CD4-positive, alpha-beta memory T cell (primary cell): ENCODE measurements at places on chromosomes 6 and 20. TPM values are rescaled to one million over a fixed set of nuclear protein-coding genes. Genes with fewer than 3 reads are reported as not detected.

- H3K36me3 ChIP-seq, result no peaks in the 10 kb centered on the region
- H3K27ac ChIP-seq, result no peak overlapping the region
- no peaks in the 10 kb centered on the region for H3K27me3 ChIP-seq
- no peak overlapping the region for H3K4me3 ChIP-seq
- DNase-seq, result no peak
Measured at GRCh38 chr20:13449868-13450434, 188.8 kb downstream of the TASP1 start.

- no peak overlapping the region for H3K4me3 ChIP-seq
- H3K27me3 ChIP-seq, result no peaks in the 10 kb centered on the region
- no peak for DNase-seq
- no peaks in the 10 kb centered on the region for H3K4me1 ChIP-seq
Measured at GRCh38 chr6:169269180-169270076, 15.8 kb upstream of the THBS2 start.

DNA sequence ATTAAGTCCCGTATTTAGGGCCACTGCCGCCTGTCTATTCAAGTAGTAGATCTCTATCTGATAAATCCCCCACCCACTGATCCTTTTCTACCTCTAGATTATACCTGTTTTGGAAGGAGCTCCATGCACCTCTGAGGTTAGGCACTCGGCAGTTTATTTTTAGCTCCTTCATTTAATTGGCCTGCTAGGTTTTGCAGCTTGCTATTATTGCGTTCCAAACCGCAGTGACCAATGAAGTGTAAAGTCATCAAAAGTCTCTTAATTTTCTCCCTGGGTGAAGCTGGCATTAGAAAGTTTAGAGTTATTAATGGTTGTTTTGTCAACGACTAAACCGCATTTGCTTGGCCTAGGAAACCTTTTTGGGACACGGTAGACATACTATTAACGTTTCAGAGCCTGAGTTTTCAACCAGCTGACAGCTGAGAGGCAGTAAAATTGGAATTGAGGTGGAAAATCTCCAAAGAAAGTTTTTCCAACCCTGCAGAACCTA is 60.0 kb downstream of the RFPL4B start:
- DNase-seq, result no peak
- H3K4me1 ChIP-seq, result no peaks in the 10 kb centered on the region
- H3K4me3 ChIP-seq, result no peak overlapping the region
- H3K36me3 ChIP-seq, result no peaks in the 10 kb centered on the region
- no peaks in the 10 kb centered on the region for H3K27me3 ChIP-seq

DNA sequence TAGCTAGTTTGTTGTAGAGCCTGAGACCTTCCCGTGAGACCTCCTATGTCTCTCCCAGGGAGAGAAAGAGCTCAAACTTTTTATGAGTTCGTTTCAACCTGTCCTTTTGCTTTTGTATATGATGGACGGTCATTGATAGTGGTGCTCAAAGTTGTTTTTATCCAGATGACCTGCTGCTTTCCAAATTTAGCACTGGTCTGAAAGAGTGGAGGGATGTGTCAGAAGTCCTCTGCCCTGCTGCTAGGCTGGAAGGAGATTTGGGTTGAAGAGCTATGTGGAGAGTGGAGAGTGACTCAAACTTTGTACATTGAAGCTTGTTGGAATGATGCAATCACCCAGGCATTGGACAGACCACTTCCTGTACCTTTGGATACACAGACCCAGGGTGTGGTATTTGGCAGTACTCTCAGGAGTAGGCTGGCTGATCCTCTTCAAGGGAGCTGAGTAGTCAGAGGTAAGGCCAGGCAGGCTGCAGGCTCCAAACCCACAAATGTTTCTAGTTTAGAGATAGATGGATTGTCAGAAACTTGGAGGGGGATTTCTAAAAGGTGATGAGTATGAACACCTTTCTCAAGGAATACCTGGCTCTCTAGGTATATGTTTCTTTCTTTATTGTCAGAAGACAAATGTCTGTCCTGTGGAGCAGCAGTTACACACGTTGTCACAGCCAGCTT is 49.4 kb upstream of the RREB1 start:
- H3K27ac ChIP-seq, result no peak overlapping the region
- H3K4me3 ChIP-seq, result no peak overlapping the region
- H3K27me3 ChIP-seq, result no peaks in the 10 kb centered on the region

DNA sequence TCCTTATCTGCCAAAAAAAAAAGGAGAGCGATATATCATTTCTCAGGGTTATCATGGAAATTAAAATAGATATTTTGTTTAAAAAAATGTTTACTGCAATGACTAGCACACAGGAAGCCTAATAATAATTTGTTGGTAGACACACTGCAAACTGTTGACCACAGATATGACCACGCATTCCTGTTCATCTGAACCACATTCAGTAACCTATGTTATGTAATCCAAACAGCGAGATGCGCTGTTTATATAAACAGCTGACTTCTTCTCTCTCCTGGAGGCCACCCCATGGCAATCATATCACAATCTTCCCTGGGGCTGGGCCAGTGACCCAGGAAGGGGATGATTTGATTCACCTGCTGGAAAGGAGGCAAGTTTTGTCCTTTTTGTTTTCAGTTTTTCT is 129.3 kb upstream of the UST start:
- no peaks in the 10 kb centered on the region for H3K4me1 ChIP-seq
- H3K36me3 ChIP-seq, result no peaks in the 10 kb centered on the region
- no peak overlapping the region for H3K27ac ChIP-seq
- no peak for DNase-seq

DNA sequence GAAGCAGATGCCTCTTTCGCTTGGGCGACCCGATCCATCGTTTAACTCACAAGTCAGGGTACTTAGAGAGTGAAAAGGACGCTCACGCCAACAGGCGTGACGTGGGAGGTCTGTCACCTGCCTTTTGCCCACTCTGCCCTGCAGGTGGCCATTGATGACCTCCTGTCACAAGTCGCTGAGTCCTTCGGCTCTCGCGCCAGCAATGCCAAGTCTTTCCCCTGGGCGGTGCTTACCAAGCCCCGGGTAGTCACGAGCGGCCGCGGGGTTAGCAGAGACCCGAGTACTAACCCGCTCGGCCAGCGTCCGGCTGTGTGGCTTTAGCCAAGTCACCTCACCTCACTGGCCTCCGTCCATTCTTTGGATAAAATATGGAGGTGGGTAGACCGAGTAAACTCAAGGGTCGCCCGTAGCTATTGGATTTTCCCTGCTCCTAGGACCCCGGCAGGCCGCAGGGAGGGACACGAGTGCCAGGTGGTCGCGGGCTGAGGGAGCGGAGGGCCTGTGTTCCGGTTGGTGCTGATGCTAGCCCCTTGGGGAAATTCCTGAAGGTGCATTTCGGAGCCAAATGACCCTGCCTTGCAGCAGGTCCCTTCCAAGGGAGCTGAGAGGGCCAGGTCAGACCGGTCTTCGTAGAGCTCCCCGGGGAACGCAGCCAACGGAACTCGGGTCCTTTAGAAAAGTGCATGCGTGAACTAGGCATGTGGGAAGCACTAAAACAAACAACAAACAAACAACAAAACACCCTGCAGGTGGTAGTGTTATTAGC is 668 bp downstream of the PKIB start:
- peaks cover 14% of the 10 kb centered on the region for H3K27me3 ChIP-seq
- H3K36me3 ChIP-seq, result no peaks in the 10 kb centered on the region
- DNase-seq, result peak; percentile 0

DNA sequence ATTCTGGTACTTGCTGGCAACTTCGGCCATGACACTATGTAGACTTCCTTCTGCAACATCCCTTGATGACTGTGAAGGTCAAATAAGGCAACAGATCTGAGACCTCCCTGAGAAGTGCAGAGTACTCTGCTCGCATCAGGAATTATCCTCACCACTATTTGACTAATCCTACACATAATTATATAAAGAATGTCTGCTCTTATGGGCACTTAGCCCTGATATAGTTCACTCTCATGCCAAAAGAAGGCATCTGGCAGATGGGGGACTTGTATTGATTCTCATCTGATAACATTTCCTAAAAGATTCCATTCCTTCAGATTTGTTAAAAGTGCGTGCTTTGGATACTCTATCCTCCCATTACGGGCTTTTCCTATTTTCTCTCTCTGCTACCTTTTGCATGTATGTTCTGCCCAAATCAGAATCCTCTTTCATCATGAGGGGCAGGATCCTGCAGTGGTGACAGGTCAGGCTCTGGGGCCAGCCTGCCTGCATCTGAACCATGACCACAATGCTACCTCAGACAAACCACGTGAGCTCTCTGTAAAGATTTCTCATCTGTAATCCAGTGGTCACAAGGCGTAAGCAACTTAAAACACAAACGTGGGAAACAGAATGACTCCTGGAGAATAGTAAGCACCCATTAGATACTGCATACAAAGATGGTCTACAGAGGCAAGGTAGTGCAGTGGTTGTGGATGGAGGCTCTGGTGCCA is 134.0 kb downstream of the GJA10 start:
- H3K4me1 ChIP-seq, result peaks cover 20% of the 10 kb centered on the region
- no peaks in the 10 kb centered on the region for H3K36me3 ChIP-seq
- no peak overlapping the region for H3K4me3 ChIP-seq
- no peaks in the 10 kb centered on the region for H3K27me3 ChIP-seq
- no peak for DNase-seq

- DNase-seq, result no peak
- no peak overlapping the region for H3K27ac ChIP-seq
- H3K4me3 ChIP-seq, result no peak overlapping the region
- no peaks in the 10 kb centered on the region for H3K27me3 ChIP-seq
- no peaks in the 10 kb centered on the region for H3K36me3 ChIP-seq
Measured at GRCh38 chr6:89584539-89584938, 54.0 kb downstream of the LYRM2 start.

DNA sequence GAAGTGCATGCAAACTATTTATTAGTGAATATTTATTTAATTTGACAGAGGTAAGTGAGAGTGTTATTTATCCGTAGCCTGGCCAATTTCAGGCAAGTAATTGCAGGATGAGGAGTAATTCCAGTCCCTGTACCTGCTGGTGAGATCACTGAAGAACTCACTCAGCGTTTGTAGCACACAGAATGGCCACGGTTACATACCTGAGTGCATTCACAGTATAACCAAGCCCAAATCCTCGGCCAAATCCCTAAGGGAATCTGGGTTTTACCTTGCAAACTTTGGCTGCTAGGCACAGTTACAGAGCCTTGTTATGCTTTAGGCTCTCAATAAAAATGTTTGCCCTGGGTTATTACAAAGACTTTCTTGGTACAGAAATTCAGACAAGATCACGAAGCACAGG is 93.3 kb downstream of the KCNQ5 start:
- no peaks in the 10 kb centered on the region for H3K36me3 ChIP-seq
- H3K27ac ChIP-seq, result no peak overlapping the region
- no peak for DNase-seq
- no peaks in the 10 kb centered on the region for H3K27me3 ChIP-seq
- H3K4me1 ChIP-seq, result no peaks in the 10 kb centered on the region
- H3K4me3 ChIP-seq, result no peak overlapping the region

- no peak overlapping the region for H3K4me3 ChIP-seq
- H3K27ac ChIP-seq, result no peak overlapping the region
- peaks cover 2% of the 10 kb centered on the region for H3K4me1 ChIP-seq
- DNase-seq, result no peak
Measured at GRCh38 chr6:89244241-89244985, 27.3 kb upstream of the GABRR1 start.

DNA sequence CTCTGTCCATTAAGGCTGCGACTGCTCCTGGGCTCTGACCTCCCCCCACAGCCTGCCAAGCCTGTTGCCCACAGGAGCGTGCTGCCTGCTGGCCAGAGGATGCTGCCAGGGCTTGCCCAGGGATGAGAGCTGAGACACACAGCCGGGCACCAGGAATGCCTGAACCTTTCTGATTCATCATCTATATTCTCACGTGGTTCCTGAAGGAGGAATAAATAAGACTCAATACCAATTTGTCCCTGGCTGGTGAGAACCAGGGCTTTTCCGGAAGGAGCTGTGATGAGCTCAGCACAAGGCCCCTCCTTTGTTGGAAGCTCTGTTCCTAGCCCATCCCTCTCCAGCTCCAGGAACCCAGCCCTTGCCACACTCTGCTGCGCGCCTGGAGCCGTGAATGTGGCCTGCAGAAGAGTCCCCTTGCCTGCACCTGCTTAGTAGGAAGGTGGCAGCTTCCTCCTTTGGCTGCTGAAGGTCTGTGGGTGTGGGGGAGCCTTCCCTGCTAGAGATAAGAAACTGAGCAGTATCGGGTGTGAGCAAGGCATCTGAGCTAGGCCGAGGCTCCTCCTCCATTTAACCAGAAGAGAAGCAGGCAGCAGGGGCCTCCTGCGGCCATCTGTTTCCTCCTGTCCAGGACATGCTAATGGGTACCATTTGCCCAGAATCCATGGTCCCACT is 37.9 kb downstream of the SYNDIG1 start:
- H3K36me3 ChIP-seq, result no peaks in the 10 kb centered on the region
- H3K4me3 ChIP-seq, result no peak overlapping the region
- no peak overlapping the region for H3K27ac ChIP-seq
- DNase-seq, result no peak

- no peaks in the 10 kb centered on the region for H3K27me3 ChIP-seq
- no peaks in the 10 kb centered on the region for H3K4me1 ChIP-seq
- no peak overlapping the region for H3K27ac ChIP-seq
- DNase-seq, result no peak
- no peaks in the 10 kb centered on the region for H3K36me3 ChIP-seq
Measured at GRCh38 chr6:54286141-54286540, 22.1 kb upstream of the TINAG start.

DNA sequence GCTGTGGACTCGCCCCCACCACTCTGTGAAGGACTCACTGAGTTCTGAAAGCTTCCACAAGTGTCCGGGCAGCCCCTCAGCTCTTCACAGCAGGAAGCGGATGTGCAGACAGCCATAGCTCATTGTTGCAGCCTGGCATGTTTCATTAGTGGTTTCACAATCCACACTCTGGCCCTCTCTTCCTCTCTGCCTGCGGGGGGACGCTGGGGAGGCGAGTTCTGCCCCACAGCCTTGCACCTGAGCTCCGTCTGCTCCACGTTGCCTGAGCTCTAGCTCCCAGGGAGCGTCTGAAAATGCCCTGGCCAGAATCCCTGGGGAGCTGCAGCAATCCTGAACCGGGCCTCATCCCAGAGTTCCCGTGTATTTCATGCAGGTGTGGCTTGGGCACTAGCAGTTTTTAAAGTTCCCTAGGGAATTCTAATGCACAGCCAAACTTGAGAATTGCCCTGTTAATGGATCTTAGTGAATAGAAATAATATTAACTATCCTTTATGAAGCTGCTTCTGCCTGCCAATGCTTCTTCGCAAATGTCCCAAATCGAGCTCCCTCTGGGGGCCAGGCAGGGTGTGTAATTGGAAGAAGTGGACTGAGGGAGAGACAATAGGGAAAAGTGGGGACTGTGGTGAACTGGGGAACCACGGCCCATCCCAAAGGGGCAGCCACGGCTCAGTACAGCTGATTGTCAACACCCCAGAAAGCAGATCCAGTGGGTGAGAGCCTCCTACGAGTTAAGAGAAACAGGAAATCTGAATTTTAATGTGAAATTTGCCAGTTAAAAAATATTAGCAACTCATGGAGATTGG is 51.5 kb downstream of the CTCFL start:
- DNase-seq, result no peak
- H3K4me1 ChIP-seq, result peaks cover 16% of the 10 kb centered on the region
- H3K27ac ChIP-seq, result no peak overlapping the region
- no peaks in the 10 kb centered on the region for H3K36me3 ChIP-seq

MAFB gene
- 0.07 TPM for polyA plus RNA-seq

MAS1 gene
- not detected for polyA plus RNA-seq
